ENCODE measurements at places on chromosomes 16 and 17. TPM values are rescaled to one million over a fixed set of nuclear protein-coding genes. Genes with fewer than 3 reads are reported as not detected.

- H3K27ac ChIP-seq = no peak overlapping the region
- peak; percentile 47 for DNase-seq
- H3K27me3 ChIP-seq = peaks cover 16% of the 10 kb centered on the region
- no peak overlapping the region for H3K4me3 ChIP-seq
These were observed 7.9 kb upstream of the MT2A start for GRCh38 chr16:56600398-56600999.

GRCh38 chr17:35775583-35775982 is 14.9 kb downstream of the C17orf50 start:
- H3K36me3 ChIP-seq = no peaks in the 10 kb centered on the region
- H3K27me3 ChIP-seq = peaks cover 65% of the 10 kb centered on the region
- H3K27ac ChIP-seq = no peak overlapping the region
- no peaks in the 10 kb centered on the region for H3K4me1 ChIP-seq

Gene DDX19B
- 19.2 TPM for total RNA-seq

DNA sequence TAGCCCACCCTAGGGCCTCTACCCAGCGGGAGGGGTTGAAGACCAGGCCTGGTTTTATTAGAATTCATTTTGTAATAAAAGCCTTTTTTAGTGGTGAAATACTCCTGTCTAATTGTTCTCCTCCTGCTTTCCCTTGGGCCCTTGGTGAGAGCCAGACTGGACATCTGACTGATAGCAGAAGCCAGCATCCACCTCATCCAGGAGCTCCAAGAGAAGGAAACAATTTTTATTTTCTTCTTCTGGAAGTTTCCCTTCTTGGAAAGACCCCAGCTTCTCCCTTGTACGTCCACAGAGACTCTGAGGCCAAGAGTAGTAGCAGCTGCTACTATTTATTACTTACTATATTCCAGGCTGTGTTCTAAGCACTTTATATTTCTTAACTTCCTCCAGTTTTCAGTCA is 4.0 kb upstream of the PHKG2 start:
- no peak for DNase-seq
- peaks cover 59% of the 10 kb centered on the region for H3K36me3 ChIP-seq
- H3K27me3 ChIP-seq = no peaks in the 10 kb centered on the region
- H3K27ac ChIP-seq = no peak overlapping the region

Gene SLX4
- total RNA-seq = 6.7 TPM

DNA sequence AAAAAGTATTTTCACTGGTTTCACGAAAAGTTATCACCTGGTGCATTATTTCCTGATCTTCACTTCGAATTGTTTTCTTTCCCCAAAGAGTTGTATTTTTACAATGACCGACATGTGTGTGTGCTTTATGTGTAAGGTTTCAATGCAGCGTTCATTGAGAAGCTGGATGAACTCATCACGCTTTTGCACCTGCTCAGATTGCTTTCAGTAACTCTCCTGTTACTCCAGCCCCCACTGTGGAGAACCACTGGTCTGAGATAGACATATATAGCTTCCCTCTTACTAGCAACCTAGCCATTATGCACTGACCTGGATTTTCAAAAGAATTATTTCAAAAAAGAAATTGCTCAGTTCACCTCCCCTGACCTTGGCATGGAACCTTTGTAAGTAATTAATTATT is 178.3 kb upstream of the CHMP6 start:
- H3K27ac ChIP-seq = no peak overlapping the region
- H3K4me3 ChIP-seq = no peak overlapping the region
- peaks cover 19% of the 10 kb centered on the region for H3K36me3 ChIP-seq
- no peaks in the 10 kb centered on the region for H3K27me3 ChIP-seq

Gene CCL4L2
- 0.42 TPM for total RNA-seq
